ENCODE measurements at places on chromosomes 1 and 21.
A peak's percentile ranks its signal among the peaks of the same experiment; 100 is the strongest.

DNA sequence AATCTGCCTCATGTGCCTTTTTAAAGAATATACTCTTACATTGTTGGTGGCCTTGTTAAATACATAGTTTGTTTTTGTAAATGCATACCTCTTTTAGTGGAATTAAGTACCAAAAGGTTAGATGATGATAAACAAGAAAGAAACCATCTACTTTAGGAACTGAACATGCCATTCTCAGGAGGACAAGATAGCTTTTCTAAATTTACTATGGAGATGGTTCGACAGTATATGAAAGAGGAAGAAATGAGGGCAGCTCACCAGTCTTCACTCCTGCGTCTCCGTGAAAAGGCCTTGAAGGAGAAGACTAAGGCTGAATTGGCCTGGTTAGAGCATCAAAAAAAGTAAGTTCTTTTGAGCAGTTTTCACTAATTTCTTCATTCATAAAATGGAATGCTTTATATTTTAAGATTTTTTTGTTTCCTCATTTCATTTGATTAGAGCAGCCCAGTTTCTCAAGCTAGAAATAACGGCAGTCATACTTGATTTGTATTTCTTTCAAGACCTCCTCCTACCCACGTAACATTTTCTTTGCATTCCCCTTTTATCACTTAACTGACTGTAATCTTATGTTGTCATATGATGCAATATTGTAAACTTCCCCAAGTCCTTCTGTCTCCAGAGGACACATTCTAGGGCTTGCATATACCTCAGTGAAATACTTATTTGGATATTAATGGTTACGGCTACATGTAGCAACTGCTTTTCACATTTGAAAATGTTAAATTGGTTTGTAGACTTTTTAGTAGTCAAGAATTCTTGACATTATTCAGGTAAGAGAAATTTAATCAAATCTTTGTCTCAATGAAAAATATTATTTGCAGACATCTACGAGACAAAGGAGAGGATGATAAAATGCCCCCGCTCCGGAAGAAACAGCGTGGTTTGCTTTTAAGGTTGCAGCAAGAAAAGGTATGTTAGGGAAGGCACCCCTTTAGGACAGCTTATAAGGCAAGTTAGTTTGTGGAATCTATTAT is 99.3 kb downstream of the CEP350 start:
- DNase-seq: no peak

DNA sequence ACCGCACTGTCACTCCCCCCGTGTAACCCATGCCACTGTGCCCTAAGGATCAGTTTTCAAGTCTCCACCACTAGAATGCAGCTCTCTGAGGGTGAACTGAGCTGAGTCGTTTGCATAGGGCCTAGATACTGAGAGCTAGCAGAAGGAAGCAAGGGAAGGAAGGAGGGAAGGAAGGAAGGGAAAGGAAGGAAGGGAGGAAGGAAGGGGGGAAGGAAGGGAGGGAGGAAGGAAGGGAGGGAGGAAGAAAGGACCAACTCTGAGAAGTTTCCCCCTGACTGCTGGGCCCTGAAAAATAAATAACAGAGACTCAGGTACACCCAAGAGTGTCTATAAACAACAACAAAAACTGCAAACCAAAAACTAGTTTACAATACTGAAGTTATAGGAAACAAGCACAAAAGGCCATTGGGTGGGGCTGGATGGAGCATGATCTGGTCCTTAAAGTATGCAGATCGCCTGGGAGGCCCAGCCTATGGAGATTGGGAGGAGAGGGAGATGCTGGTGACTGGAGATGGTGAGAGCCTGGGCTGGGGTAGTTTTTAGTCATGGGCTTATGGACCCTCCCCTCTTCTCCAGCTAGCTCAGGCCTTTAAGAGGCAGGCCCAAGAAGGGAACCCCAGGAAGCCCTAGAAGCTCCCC is 1.7 kb upstream of the MRPS15 start:
- DNase-seq: no peak

- DNase-seq: no peak
These were observed 77.1 kb upstream of the KCTD3 start for GRCh38 chr1:215489771-215490565.

DNA sequence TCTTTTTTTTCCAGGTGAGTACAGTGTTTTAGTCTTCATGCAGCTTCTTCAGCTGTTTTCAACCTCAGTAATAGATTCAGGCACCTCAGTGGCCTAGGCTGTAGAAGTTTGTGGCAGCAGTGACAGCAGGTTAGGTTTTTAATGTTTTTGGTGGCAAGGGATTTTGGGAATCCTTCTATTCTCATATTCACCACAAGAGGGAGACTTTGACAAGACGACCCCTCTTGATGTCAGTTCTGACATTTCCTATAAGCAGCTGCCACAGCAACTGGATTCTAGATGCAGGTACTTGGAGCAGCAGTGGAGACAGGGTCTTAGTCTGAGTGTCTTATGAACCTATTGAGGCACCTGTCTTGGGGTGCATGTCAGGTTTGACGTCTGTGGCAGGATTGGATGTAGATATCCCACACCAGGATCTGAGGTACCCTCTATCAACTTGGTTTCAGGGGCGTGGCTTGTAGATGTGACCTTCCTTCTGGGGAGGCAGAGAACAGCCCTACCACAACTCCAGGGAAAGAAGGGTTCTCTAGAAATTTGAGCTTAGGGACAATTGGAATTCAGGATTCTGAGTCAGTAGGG is 1104.2 kb upstream of the TMPRSS15 start:
- DNase-seq: no peak

DNA sequence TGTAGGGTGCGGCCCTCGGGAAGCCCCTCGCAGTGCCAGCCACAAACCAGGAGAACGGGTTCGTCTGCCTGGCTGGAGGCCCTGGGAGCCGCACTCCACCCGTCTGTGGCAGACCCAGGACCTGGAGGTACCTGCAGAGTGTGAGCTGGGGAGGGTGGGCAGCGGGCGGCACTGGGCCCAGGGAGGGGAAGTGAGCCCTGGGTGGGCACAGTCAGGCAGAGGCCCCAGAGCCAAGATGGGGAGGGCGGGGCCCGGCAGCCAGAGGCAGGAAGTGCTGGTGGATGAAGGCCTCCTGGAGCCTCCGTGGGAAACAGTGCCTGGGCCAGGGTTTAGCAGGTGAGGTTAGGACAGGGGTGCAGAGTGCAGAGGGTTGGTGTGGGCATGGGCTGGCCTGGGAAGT is 4.0 kb upstream of the PEX10 start:
- DNase-seq: no peak

- no peak for DNase-seq
These were observed 10.1 kb downstream of the TRIM46 start for GRCh38 chr1:155183775-155184221.

GRCh38 chr1:7220712-7221252 is 435.5 kb downstream of the CAMTA1 start:
- DNase-seq: no peak

DNA sequence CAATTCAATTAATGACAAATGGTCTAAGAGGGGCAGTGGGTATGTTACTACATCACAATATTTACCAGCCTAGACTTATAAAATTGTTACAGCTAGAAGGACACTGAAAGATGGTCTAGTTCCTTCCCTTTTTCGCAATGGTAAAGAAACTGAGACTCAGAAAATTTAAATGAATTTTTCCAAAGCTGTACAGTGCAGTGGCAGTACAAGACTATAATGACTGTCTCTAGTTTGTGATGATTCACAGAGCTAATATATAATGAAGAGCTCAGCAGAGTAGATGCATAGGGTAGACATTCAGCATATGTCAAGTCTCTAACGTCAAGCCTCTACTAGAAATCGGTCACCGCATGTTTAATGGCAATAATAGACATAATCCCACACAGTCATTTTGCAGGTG is 4.6 kb downstream of the PLPP3 start:
- DNase-seq: no peak

- DNase-seq: no peak
These were observed 83.7 kb downstream of the TNFSF18 start for GRCh38 chr1:172966844-172967540.

DNA sequence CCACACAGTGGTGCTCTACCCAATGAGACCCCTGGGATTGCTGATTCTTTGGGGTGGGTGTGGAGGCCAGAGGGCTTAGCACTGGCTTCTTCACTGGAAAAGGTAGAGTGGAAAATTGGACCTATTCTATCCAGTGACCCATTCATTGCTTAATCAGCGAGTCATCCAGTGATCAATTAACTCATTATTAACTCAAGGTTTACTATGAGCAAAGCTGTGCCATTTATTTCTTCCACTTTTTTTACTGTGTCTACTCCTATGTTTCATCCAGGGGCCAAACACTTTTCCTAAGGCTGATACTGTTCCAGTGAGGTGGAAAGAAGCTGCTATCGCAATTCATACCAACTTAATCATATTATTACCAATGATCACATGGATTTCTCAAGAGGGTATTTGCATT is 363.9 kb downstream of the RPS6KC1 start:
- DNase-seq: no peak

DNA sequence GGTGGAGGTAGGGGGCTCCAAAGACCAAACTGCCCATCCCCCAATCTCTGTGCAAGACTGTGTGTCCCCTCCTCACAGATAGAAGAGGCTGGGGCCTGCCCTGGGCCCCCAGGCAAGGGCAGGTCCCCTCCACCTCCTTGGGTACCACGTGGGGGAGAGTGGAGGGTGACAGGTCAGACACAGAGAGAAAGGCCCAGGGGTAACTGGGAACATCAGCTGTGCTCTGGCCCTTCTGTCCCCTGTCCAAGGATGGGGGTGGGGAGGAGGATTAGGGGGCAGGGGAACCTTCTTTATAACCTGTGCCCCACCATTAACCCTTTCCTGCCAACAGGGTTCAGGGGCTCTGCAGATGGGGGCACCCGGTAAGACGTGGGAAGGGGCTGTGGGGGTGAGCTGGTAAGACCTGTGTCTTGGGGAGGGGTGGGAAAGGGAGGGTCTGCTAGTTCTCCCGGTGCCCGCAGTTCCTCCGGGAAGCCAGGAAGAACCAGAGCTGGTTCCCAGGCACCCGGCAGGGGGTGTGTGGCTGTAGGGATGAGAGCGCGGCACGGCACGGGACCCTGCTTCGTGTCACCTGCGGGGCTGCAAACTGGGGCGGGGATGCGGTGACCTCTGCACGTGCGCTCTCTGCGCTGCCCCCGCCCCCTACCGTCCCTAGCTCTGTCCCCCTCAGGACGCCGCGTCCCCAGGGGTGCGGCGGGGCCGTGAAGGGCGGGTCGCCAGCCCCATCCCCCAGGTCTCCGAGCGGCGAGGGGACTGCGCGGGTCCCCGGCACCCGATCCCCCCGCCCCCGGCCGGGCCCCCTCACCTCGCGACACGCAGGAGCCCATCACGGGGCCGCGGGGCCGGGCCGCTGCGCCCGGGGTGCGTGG is 601 bp downstream of the FAM131C start:
- DNase-seq: no peak

- DNase-seq: peak; percentile 64
These were observed 5.8 kb downstream of the PERM1 start for GRCh38 chr1:975896-976683.

- DNase-seq: no peak
These were observed 145.0 kb upstream of the SGIP1 start for GRCh38 chr1:66388913-66389312.

DNA sequence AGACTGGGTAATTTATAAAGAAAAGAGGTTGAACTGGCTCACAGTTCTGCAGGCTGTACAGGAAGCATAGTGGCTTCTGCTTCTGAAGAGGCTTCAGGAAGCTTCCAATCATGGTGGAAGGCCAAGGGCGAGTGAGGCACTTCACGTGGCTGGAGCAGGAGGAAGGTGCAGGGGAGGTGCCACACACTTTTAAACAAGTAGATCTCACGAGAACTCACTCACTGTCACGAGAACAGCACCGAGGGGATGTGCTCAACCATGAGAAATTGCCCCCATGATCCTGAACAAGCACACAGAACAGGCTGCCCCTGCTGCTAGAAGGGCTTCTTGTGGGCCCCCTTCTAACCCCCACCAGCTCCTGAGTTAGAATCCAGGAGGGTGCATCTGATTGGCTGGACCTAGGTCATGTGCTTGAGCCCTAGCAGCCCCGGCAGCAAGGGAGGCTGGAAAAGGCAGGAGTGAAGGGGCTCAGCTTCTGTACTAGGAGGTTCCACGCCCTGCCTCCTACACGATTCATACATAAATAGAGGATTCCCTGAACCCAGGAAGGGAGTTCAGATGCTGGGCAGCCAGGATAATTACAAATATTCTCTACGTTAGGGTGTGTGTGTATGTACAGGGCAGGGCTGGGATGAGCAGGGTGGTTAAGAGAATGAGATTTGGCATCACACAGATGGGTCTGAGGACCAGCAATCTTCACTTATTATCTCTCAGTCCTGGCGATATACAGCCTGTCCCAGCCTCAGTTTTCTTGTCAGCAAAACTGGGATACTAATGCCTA is 72.8 kb upstream of the ATP5PO start:
- no peak for DNase-seq

- DNase-seq: no peak
These were observed 54.7 kb downstream of the B3GALT5 start for GRCh38 chr21:39667353-39667891.

DNA sequence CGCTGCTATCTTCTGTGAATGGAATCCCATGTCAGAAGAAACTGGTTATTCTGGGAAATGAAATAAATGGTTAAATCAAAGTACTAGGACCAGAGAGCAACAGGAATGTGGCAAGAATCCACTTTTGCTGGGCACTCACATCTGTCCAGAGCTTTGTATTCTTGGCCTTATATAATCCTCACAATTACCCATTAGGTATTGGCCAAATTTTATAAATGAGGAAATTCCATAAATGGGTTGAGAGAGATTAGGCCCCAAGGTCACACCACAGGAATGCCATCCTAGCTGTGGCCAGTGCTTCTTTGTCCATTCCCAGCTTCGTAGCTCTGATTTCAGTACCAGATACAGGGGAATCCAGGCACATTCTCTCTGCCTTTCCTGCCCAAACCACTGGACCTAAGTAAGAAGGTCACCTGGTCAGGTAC is 76.1 kb upstream of the HOOK1 start:
- no peak for DNase-seq

GRCh38 chr1:183942933-183943693 is 94.4 kb downstream of the COLGALT2 start:
- DNase-seq: peak; percentile 81

DNA sequence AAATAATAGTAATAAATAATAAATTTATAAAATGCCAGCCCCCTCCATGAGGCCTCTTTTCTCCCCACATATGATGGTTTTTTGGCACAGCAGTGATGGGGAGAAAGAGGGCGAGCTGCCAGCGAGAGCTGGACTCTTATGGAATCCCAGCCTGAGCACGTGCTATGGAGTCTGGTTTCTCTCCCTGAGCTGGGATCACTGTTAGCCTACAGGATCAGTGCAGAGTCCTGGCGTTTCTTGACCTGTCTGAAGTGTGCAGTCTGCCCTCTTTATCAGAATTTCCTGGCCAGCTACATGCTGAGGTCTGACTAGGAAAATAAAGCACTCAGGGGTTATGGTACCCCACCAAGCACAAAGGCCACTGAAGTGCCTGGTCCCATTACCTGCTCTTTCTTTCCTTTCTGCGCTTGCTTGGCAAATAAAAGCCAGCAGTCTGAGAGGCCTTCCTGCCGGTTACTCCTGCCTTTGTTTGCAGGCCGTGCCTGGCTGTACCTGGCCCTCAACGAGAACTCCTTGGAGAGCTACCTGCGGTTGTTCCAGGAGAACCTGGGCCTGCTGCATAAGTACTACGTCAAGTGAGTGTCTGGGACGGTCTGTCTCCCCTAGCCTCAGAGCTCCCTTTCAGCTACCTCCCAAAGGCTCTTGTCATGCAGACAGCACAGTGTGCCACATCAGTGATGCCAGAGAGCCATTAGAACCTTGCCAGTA is 18.5 kb upstream of the SLC25A34 start:
- DNase-seq: no peak

Measured in right hindlimb (tissue), 1 donor.